ENCODE measurements at places on chromosomes 4 and X.

DNA sequence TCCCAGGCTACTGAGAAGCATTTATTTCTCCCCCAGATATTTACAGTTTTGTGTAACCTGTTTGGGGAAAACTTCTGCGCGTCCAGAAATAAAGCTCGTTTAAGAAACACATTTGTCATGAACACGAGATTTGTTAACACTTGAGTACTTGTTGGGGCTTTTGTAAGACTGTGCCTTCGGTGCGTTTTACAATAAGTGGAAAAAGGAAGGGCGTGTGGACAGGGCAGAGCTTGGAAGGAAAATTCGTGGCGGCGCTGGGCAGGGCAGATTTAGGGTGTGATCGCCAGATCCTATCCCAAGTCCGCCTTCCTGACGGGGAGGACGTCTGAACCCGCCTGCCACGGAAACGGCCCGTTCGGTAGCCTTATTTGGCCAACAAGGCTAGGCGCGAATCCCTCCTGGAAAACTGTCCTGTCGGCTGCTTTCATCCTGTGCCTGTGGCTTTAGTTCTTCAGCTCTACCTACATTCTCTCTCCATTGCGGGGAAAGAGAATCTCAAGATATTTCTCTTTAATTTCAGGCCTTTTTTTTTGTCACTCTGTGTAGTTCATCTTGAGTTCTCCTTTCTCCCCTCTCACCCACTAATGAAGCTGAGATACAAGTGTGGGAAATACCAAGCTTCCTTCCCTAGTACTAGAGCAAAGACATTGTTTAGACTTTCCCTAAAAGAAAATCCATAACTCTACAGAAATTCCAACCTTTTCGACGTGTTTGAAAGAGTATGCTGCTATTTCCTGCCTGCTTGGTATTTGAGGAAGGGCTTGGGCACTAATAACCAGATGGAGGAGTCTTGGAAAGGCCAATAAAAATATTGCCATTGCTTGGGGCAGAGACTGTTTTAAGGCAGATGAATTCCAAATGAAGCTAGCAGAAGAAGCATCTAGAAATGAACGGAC is 982 bp downstream of the PDLIM5 start:
- DNase-seq = no peak

DNA sequence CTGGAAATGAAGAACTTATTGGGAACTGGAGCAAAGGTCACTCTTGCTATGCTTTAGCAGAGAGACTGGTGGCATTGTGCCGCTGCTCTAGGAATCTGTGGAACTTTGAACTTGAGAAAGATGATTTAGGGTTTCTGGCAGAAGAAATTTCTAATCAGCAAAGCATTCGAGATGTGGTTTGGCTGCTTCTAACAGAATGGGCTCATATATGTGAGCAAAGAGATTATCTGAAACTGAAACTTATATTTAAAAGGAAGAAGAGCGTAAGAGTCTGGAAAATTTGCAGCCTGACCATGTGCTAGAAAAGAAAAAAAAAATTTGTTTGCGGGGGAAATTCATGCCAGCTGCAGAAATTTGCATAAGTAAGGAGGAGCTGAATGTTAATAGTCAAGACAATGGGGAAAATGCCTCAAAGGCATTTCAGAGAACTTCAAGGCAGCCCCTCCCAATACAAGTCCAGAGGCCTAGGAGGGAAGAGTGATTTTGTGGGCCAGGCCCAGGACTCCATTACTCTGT is 35.9 kb upstream of the PAPSS1 start:
- DNase-seq = no peak

DNA sequence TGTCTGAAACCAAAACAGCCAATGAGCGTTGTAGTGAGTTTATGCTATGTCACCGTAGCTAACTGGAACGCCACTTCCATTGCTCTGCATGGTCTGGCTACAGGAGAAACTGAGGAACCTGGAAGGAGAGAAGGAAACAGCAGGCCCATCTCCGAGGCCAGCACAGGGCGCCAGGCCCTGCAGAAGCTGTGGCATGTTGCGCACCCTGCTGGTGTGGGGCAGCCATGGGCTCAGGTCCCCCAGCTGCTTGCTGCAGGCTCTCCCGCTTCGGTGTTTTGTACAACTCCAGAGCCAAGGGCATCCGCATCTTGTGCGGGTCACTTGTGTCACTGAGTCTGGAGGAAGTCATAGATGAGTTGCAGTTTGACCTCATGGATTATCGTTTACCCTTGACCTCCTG is 89.2 kb downstream of the AFAP1 start:
- DNase-seq = no peak

- no peak for DNase-seq
Measured at GRCh38 chrX:101370888-101371504, 15.0 kb downstream of the BTK start.

GRCh38 chrX:107744868-107745267 is 30.7 kb downstream of the TSC22D3 start:
- DNase-seq = no peak

- no peak for DNase-seq
Measured at GRCh38 chr4:6273661-6273990, 4.0 kb downstream of the WFS1 start.

- no peak for DNase-seq
Measured at GRCh38 chr4:122479935-122480416, 23.5 kb upstream of the IL2 start.

GRCh38 chr4:72205831-72206230 is 174.0 kb downstream of the NPFFR2 start:
- no peak for DNase-seq

DNA sequence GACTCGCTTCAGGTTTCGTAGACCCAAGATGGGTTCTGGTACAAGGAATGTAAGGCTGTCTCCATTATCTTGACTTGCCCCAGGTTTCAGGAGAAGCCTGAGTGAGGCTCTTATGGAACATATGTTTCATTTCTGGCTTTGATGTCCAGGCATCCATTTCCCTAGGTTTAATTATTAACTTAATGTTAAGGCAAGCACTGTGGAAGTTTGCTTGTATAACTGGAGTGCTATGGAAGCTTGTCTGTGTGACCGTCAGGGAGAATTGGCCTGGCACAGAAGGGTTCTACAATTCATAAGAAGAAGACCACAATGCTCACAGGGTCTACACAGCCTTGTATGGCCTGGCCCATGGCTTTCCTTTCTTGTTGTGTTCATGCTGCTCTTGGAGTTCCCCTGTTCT is 47.2 kb upstream of the PPP1R2C start:
- no peak for DNase-seq

DNA sequence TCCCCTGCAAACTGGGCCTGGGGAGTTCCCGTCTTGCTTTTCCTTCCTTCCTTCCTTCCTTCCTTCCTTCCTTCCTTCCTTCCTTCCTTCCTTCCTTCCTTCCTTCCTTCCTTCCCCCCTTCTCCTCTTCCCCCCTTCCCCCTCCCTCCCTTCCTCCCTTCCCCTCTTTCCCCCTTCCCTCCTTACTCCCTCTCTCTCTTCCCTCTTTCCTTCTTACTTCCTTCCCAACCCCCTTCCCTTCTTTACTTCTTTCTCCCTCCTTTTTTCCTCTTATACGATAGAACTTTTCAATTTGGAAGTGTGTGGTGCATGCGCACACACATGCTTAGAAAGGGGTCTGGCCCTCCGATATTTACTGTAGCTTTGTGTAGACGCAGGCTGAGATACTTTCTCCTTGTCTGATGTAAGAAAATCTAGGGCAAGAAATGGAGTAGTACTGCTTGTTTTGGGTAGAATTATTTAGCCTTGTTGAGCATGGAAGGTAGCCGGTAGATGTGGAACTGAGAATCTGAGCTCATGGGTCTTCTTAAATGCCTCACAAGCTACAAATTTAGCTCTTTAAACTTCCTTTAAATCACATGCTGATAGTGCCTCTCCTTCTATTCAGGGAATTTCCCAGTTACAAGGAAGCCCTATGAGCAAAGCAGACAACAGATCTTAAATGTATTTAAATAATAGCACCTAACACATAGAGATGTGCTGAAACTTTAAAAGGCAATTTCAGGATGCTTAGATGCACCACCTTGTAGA is 189.6 kb downstream of the GPAT3 start:
- DNase-seq = no peak

Data from NCI-H1092 treated with DMSO at 0.1 percent for 48 hours (cell line).